ENCODE measurements at places on chromosomes 13 and 19. TPM values are rescaled to one million over a fixed set of nuclear protein-coding genes. Genes with fewer than 3 reads are reported as not detected.

Gene TNFSF11
- total RNA-seq = not detected

Gene MAST1
- 0.17 TPM for total RNA-seq

Gene GJA3
- under 0.01 TPM for total RNA-seq

Gene MFSD12
- 121 TPM for total RNA-seq

Gene KLK12
- not detected for total RNA-seq

Gene EVI5L
- total RNA-seq = 12.6 TPM

Gene IFNL1
- total RNA-seq = not detected

DNA sequence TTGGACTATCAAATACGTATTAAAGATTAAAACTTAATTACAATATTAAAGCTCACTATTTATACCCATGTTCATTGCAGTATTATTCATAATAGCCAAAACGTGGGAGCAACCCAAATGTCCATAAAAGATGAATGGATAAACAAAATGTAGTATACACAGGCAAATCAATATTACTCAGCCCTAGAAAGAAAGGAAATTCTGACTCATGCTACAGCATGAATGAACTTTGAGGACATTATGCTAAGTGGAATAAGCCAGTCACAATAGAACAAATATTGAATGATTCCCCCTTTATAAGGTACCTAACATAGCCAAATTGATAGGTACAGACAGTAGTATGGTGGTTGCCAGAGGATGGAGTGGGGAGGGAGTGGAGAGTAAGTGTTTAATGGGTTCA, 457.3 kb downstream of the FGF14 start:
- peak; percentile 2 for DNase-seq

GRCh38 chr13:34777089-34777913, 164.8 kb upstream of the NBEA start:
- DNase-seq = no peak

DNA sequence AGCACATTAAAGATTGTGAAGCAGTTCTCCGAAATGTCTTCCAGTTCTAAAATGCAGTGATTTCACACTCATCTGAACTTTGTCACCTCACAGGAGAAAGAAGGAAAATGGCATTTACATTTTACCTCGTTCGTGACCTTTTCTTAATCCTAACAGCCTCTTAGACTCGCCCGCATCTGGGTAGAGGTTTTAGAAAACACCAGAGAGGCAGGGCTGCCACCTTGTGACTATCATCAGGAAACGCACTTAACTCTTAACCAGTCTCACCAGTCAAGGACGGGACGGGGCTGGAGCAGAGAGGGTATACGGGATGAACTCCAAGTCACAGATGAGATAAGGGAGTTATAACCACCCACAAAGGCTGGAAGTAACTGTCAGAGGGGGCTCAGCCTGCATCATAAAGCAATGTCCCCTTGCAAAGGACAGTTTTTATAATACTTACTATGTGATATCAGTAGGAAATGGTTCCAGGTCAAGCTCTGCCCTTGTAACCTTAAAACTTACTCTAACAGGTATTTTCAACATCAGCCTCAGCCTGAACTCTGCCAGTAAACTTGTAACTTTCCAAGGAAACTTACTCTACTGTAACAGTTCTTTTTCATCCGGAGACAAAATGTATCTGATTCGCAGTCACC, 8.6 kb upstream of the CEACAM6 start:
- DNase-seq = peak; percentile 66

GRCh38 chr13:33543631-33544265, 258.2 kb upstream of the STARD13 start:
- peak; percentile 5 for DNase-seq

DNA sequence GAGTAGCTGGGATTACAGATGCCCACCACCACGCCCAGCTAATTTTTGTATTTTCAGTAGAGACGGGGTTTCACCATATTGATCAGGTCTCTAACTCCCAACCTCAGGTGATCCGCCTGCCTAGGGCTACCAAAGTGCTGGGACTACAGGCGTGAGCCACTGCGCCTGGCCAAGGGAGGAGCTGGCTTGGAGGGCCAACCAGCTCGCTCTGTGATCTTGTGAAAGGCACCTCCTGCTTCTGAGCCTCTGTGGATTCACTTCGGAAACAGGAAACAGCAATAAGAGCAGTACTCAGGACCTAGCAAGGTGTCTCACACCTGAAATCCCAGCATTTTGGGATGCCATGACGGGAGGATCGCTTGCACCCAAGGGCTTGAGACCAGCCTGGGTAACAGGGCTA, 2.0 kb upstream of the ELL start:
- DNase-seq = no peak

GRCh38 chr19:42363614-42364346, 26.3 kb downstream of the CNFN start:
- DNase-seq = no peak

DNA sequence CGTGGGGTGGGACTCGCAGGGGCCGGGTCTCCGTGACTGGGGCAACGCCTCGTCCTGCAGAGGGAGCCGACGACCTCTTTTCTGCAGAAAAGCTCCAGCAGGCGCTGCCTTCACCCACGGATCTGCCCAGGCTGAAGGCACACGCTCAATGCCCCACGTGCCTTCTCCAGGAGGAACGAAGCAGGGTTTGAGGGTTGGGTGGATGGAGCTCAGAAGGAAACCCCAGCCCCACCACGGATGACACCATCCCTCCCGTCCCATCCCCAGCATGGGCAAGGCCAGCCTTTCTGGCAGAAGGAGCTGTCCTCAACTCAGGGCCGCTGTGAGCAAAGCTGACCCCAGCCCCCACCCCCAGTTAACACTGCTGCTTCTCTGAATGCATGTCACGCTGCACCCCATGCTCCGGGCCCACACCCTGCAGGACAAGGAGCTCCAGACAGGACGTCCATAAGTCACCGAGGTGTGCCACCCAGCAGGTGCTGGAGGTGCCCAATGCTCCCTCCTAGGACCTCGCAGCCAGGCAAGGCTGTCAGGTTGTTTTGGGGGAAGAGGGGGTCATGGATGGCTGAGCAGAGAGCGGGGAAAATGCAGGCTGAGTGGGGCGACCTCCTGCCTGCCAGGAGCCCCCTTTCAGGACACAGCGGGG, 7.4 kb downstream of the C19orf25 start:
- DNase-seq = no peak

GRCh38 chr19:18538115-18538514, 5.3 kb downstream of the FKBP8 start:
- DNase-seq = no peak

GRCh38 chr13:20721454-20722357, 18.2 kb downstream of the IL17D start:
- peak; percentile 75 for DNase-seq

GRCh38 chr19:58154287-58154678, 3.7 kb upstream of the ZNF329 start:
- peak; percentile 54 for DNase-seq

- DNase-seq = peak; percentile 7
Observed at GRCh38 chr13:100789481-100789880, 114.9 kb upstream of the TMTC4 start.

DNA sequence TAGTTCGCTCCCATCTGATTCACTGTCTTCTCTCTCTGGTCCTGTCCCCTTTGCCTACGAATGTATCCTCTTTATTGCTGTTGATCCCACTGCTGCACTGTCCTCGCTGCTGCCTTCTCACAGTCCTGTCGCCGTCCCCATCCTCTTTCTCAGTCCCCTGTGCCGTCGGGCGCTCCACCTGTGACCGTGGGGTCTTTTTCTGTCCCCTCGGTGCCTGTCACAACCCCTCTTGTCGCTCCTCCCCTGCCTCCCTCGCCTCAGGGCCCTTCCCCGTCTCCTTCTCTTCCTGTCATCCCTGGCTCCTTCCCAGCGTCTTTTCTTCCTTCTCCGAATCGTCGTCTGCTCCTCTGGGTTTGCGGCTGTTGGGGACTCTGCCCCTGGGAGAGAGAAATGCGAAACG, 32.3 kb downstream of the SYT3 start:
- no peak for DNase-seq

DNA sequence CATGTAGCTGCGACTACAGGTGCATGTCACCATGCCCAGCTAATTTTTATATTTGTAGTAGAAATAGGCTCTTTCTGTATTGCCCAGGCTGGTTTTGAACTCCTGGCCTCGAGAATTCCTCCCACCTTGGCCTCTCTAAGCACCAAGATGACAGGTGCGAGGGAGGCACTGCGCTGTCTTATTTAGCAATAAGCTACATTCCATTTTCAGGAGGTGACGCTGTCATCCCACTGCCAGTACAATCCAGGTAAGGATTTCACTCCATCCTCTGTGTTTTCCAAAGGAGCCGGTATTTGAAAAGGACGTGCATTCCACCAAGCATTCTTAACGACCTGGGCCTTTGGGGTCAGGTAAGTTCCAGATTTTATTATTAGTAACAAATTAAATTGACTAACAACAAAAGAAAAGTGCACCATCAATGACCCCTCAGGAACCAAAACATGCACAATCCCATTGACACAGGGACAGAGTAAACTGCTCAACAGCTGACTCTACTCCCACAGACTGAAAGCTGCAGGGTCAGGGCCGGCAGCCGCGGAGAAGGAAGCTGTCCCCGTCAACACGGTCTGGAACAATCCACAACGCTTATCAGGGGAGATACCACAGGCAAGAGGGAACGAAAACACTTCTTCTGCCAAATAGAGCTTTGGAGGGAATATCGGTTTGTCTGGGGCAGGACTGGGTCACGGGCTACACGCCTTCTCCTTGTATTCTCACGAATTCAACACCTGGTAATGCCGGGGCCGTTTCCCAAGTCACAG, 82.8 kb downstream of the INSR start:
- DNase-seq = peak; percentile 26

GRCh38 chr13:60220072-60220471, 56.3 kb upstream of the DIAPH3 start:
- no peak for DNase-seq

DNA sequence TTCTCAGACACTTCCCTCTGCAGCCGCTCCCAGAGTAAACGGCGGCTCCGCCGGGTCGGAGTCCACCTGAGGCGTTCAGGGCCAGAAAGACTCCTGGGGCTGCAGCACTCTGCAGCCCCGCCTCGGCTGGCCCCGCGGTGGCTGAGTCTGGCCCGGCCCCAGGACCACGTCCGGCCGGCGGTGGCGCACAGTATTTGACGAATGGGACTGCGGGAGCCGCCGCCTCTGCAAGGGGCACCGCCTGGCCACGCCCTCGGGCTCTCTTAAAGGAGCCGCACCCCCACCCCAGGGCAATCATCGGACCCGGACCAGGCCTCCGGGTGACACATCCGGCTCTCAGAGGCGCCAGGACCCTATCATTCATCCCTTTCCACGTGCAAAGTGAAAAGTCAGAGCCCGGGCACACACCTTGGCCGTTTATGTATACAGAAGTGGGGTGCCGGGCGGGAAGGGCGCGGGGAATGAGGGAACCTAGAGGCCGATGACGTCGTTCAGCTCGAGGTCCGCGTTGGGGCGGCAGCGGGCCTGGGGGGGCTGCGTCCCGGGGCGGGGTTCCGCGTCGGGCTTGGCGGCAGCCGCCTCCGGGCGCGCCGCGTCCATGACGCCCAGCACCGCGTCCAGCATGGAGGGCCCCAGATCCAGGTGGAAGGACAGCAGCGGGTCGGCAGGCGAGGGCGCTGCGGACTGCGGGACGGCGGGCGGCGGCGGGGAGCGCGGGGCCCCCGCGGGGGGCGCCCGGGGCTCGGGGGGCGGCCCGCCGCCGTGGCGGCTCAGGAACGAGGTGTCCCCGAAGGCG, 1.2 kb upstream of the LENG9 start:
- peak; percentile 80 for DNase-seq

- peak; percentile 11 for DNase-seq
Observed at GRCh38 chr13:77563111-77563510, 27.6 kb downstream of the SCEL start.

Measured in dermis blood vessel endothelial cell (primary cell).